Activated CD4-positive, alpha-beta T cell treated with anti-CD3 and anti-CD28 coated beads, Interleukin-2, amount 50 U/mL, for 1 hour (primary cell): ENCODE measurements at places on chromosomes 5 and 9.
A peak's percentile ranks its signal among the peaks of the same experiment; 100 is the strongest.

GRCh38 chr5:111679611-111680010, 77.4 kb downstream of the NREP start:
- no peak for DNase-seq

DNA sequence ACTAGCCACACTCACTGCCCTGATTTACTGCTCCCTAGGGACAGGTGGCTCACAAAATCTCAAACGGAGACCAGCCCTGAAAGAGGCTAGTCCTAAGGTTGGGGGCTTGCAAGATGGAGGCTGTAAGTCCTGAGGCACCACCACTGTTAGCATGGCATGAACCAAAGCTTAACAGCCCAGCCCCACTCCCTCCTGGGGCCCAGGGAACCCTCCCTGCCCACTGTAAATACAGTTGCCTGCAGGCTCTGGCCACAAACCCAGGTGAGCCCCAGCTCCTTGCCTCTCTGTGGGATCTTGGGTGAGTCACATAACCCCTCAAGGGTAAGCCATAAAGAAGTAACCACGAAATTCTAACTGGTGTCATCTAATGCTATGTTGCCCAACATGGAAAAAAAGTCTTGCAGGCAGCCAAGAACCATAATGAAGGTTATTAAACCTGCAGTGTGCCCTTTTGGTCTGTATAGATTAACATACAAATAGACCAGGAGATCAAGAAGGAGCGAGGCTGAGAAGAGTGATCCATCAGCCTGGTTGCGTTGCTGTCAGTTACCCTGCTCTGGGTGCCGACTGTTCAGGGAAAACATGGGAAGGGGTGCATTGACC, 1.7 kb upstream of the POMT1 start:
- peak; percentile 57 for DNase-seq

- no peak for DNase-seq
Measured at GRCh38 chr9:17730899-17731298, 152.0 kb downstream of the SH3GL2 start.

- DNase-seq: no peak
Measured at GRCh38 chr9:114264806-114265550, 57.9 kb upstream of the ORM1 start.

DNA sequence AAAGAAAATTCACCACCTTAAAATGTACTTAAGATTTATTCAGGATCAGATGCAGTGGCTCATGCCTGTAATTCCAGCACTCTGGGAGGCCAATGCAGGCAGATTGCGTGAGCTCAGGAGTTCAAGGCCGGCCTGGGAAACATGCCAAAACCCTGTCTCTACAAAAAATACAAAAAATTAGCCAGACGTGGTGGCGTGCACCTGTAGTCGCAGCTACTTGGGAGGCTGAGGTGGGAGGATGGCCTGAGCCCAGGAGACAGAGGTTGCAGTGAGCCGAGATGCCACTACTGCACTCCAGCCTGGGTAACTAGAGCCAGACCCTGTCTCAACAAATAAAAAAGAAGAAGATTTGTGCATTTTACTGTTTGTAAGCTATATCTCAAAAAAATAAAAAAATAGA, 34.7 kb upstream of the GFPT2 start:
- DNase-seq: no peak

- DNase-seq: no peak
Measured at GRCh38 chr9:7366121-7366520, 433.5 kb downstream of the DMAC1 start.

GRCh38 chr5:172145870-172146747, 41.9 kb downstream of the STK10 start:
- no peak for DNase-seq

GRCh38 chr5:135094339-135095051, 60.5 kb upstream of the PITX1 start:
- no peak for DNase-seq

GRCh38 chr5:74578356-74579044, 62.0 kb downstream of the ENC1 start:
- no peak for DNase-seq

DNA sequence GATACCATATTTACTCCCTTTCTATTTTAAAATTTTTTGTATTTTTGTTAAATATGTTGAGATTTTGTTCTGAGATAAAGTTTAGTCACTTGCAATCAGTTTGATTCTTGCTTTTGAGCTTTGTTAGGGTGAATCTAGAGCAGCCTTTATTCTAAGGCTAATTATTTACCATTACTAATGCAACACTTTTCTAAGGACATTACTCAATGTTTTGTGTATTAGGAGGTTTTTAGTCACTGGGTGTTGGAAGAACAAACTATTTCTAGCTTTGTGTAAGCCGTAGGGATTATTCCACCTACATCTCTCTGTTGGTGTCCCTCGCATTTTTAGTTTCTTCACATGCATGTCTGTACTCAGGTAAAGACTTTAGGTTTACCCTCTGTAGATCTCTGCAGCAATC, 379.5 kb upstream of the CD180 start:
- DNase-seq: no peak

- DNase-seq: no peak
Measured at GRCh38 chr5:174110310-174110709, 64.8 kb downstream of the NSG2 start.
